ENCODE measurements at places on chromosomes 11 and 22.
A peak's percentile ranks its signal among the peaks of the same experiment; 100 is the strongest.

DNA sequence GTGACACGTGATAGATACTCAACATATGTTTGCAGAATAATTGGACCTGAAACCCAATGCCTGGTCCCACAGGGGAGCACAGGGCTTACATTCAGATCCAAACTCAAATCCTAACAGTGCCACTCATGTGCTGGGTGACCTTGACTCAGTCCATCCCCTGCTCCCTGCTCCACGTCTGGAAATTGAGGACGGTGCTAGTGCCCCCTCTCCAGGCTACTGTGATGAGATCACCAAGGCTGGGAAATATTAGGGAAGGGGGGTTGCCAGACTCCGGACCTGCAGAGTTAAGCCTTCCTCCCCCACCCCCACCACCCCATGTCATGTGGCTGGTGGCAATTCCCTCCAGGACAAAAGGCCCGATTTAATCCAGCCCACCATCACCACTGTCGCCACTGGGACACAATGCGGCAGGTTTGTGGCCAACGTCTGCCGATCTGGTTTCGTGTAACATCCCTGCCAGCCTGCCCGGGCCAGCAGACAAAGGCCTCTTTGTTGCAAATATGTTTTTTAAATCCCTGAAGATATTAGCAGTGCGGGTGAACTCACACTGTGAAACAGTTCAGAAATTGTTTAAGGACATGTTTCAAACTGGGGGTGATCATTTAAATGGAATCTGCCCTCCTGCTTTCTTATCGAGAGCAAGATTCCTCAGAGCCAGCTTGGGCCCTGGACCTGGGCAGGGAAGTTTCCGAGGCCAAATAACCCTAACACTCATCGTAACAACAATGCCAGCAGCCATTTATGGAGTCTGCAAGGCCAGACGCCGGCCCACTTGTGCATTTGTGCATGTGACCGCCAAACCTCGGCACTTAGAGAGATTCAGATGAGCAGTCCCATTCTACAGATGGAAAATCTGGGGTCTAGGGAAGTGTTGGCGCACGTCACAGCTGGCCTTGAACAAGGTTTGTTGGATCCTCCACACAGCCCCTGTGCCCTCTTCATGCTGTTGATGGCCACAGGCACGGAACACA, 19.6 kb upstream of the MN1 start:
- DNase-seq: no peak

DNA sequence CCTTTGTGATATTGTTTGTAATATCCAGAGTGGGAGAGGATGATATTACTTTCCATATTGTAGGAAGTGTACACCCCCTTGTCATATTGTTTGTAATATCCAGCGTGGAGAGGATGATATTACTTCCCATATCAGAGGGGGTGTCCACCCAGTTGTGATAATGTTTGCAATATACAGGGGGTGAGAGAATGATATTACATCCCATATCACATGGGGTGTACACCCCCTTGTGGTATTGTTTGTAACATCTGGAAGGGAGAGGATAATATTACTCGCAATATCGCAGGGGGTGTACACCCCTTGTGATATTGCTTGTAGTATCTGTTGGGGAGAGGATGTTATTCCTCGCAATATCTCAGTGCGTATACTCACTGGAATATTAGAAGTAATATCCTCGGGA, 61.5 kb downstream of the PRSS23 start:
- DNase-seq: no peak

DNA sequence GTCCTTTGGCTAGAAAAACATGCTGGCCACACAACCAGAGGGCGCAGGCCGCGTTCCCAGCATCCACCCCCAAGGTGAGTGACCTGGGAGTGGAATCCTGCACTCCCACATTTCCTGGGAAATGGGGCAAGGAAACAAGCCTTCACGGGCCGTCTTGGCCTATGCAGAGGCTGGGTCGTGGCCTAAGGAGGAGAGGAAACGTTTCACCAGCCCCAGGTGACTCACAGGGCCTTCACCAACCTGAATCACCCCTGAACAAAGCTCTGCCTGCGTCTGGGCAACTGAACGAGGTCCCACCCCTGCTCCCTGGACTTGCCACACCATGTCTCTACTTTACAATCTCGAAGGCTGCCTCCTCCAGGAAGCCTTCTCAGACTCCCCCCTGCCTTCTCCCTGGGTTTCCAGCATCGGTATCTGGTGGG, 13.2 kb downstream of the MYH9 start:
- DNase-seq: peak; percentile 77

- DNase-seq: no peak
Observed at GRCh38 chr22:19164425-19164824, 14.1 kb downstream of the SLC25A1 start.

- DNase-seq: no peak
Observed at GRCh38 chr22:30161051-30161469, 80.8 kb downstream of the HORMAD2 start.

- DNase-seq: no peak
Observed at GRCh38 chr11:107973641-107974040, 35.1 kb upstream of the CUL5 start.

All from IMR-90 (cell line).